Trophoblast cell (in vitro differentiated cells and primary cell): ENCODE measurements at places on chromosomes 4 and X.

GRCh38 chrX:107894038-107894437 lies 68.4 kb downstream of the MID2 start:
- no peaks in the 10 kb centered on the region for H3K36me3 ChIP-seq
- H3K27me3 ChIP-seq, result no peaks in the 10 kb centered on the region
- H3K27ac ChIP-seq, result no peak overlapping the region
- H3K4me1 ChIP-seq, result no peaks in the 10 kb centered on the region
- peak; percentile 79 for DNase-seq

DNA sequence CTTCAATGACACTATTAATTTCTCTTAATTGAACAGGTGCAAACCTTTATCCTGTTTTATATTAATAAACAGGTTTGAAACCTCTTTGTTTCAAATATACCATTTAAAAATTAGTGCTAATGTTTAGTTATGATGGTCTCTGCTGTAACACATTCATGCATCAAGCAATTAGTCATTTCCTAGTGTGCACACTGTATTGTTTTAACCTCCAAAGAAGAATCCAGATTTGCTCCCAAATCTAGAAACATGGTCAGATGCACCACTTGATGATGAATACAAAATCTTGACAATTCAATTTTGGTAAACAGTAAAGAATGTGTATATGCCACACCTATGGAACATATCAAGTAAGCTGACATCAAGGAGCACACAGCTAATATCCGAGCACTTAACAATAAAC lies 157.1 kb downstream of the TRIML1 start:
- no peak overlapping the region for H3K4me3 ChIP-seq
- H3K27ac ChIP-seq, result no peak overlapping the region
- no peak for DNase-seq

DNA sequence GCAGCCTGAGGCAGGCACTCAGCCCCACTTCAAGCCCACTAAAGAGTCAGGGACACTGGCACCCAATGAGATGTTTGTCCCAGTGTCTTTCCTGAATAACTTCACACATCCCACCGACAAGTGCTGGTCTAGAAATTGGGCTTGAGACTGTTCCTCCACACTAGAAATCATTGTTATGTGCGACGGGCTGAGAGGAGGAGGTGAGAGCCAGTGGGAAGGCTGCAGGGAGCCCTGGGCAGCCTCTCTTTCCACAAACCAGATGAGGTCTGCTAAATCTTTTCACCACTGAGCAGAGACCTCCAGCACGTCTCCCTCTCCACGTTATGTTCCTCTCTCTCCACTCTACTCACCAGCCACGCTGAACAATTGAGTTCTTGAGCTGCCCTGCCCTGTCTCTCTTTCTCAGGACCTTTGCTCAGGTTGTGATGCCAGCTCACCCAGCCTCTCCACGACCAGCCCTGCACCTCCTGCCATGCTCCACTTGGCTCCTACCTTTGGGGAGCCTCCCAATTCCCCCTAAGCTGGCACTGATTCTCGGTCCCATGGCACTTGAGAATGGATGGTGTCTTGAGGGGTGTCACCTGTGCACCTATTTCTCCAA lies 8.4 kb downstream of the SCD5 start:
- H3K4me3 ChIP-seq, result no peak overlapping the region
- no peaks in the 10 kb centered on the region for H3K4me1 ChIP-seq
- H3K27ac ChIP-seq, result no peak overlapping the region
- H3K27me3 ChIP-seq, result peaks cover 9% of the 10 kb centered on the region
- no peaks in the 10 kb centered on the region for H3K36me3 ChIP-seq

DNA sequence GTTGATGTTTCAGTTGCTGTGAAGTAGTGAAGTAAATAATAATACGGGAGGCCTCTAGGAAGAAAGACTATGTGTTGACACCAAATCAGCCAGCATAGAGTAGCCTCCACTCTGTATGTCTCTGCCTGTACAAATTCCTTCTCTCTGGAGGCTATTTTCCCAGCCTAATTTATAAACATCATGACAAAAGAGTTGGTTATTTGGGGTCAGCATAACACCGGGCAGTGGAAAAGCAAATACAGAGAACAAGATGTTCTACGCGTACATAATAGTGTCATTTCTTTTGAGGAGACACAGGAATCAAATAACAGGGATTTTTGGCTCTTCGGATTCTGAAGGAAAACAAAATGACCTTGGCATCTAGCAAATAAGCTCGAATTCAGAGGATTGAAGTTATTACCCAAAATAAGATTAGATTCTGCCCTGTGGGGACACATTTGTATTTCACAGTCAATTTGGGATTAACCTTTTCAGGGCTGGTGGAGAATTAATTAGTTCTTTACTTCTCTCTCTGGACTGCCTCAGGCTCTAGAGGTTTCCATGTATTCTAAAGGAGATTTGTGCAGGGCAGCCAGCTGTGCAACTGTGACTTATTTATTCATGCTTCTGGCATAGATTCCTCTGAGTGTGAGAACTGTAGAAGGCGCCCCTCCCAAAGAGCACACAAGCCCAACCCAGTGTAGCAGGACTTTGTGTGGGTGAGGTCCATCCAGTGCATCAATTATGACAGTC lies 14.1 kb upstream of the SYTL4 start:
- no peaks in the 10 kb centered on the region for H3K27me3 ChIP-seq
- H3K27ac ChIP-seq, result no peak overlapping the region
- DNase-seq, result no peak
- H3K4me3 ChIP-seq, result no peak overlapping the region
- no peaks in the 10 kb centered on the region for H3K36me3 ChIP-seq

GRCh38 chrX:69015156-69015555 lies 150.1 kb downstream of the PJA1 start:
- H3K36me3 ChIP-seq, result no peaks in the 10 kb centered on the region
- no peaks in the 10 kb centered on the region for H3K4me1 ChIP-seq
- H3K27me3 ChIP-seq, result no peaks in the 10 kb centered on the region

DNA sequence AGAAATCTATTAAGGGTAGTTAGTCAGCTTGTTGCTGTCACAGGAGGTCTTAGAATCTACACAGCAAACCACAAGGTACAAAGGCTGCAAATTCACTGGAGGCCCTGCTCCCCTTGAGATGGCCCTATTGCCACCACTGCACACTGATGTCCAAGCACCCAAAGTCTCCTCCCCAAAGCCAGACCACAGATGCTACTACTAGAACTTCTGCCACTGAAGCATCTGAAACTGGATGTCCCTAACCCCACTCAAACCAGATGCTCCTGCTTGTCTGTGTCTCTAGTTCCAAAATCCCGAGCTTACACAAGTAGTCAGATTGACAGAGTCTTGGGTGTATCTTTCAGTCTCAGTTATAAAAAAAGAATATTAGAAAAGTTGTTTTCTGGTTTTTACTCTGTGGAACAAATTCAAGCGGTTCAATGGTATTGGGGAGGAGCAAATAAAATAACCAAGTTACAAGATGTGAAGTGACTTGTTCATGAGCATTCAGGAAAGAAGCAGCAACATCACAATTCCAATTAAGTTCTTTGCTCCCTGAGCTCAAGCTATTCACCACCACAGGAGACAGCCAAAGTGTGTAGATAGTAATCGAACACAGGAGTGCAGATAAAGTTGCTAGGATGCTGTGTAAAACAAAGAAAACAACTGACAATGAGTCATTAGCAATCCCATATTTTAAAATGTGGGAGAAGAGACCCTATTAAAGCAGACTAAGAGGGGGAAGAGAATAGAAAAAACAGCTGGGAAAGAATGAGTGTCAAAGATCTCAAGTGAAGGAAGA lies 352.3 kb downstream of the PDGFC start:
- H3K4me3 ChIP-seq, result no peak overlapping the region
- H3K36me3 ChIP-seq, result no peaks in the 10 kb centered on the region
- no peak for DNase-seq
- no peak overlapping the region for H3K27ac ChIP-seq
- H3K27me3 ChIP-seq, result no peaks in the 10 kb centered on the region

DNA sequence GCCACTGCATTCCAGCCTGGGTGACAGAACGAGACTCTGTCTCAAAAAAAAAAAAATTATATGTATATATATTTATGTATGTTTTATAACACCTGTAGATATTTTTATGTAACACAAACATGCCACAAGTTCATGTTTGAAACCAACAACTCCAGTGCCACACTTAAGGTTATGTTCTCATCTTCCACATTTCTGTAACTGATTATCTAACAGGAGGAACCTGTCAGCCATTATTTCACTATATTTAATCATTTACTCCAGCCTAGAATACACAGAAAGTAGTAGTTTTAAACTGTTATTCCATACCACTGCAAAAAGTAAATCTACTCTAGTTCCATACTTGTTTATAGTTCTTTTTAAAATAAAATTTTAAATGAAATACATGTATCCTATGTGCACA lies 32.3 kb downstream of the MCUB start:
- H3K27me3 ChIP-seq, result no peaks in the 10 kb centered on the region
- no peak overlapping the region for H3K4me3 ChIP-seq
- no peaks in the 10 kb centered on the region for H3K36me3 ChIP-seq
- H3K4me1 ChIP-seq, result peaks cover 2% of the 10 kb centered on the region
